ENCODE measurements at places on chromosomes 7 and 10.

DNA sequence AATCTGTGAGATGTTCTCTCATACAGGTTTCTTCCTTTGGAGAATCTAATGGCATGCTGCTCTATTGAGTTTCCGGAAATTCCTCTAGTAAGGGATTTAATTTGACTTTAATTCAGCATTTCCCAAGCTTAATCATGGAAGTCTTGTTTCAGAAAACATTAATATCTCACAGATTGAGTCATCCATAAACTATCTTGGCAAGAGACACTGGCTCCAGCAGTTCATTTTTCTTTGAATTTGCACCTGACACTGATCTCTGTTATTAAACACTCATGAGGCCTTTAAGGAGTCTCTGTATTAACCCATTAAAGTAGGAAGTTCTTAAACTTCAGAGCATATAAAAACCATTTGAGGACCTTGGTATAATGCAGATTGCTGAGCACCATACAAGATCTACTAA, 3.6 kb upstream of the ITGB8 start:
- DNase-seq: peak; percentile 90

- DNase-seq: no peak
Measured at GRCh38 chr7:146741911-146742310, 625.3 kb downstream of the CNTNAP2 start.

DNA sequence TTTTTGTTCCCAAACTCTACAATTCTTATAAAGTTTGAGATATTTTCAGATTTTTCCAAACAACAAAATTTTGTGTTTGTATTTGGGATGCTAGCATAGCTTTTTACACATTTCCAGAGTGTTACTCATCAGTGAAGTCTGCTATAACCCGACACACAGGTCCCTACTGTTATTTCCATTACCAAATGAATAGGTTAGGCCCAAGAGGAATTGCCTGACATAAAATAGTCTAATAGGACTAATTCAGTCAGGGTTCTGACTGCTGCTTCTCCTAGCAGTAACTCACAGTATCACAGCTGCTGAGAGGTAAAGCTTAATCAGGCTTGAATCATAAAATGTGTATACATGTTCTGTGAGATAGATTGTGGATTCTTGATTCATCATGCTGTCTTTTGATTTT, 49.1 kb upstream of the STRIP2 start:
- no peak for DNase-seq

DNA sequence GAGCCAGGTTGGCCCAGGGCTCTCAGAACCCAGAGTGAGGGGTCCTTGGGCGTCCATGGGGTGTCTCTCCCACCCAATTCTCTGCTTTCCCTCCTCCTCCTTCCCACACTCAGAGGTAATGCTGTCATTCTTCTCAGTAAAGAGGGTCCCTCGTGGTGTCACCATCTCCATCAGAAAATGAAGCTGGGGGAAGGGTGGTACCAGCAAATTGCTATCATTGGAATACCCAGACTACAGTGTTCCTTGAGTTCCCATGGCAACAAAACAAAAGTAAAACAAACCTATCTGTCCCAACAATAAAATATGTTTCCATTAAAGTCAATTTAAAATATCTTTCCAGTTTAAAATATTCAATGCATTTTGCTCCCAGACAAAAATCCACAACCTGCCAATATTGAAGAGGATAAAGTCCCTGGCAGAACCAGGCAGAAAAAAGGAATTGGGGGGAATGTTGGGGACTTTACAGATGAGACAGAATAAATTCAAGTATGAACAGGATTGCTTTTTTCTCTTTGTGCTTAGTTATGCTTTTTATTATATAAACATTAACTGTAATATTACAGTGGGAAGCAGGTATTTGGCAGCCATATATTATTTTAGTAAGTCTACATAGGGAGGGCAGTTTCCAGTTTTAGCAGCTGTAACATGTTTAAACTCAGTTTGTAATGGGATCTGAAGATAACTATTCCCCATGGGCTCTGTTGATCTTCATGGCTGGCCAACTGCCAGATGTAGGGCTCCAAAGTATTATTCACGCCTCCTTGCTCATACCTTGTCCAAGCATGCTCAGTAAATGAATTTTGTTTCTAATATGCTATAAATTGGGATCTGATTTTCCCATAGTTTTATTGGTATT, 182.1 kb downstream of the ARID5B start:
- peak; percentile 89 for DNase-seq

DNA sequence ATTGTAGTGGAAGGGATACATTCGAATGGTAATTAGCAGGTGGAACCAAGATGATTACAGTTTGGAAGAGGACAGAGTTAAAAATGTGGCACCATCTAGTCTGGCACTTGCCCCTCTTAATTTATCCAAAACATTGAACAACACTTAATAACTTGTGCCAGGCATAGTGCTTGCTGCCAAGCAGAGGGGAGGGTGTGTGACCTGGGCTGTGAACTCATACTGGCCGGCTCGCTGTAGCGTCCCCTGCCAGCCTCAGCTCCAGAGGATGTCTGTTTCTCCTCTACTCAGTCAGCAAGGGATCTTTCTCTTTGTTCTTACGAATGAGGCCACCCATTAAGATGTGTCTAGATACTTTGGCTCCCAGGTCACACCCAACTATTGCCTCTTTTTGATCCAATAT, 179.4 kb upstream of the INHBA start:
- DNase-seq: no peak

GRCh38 chr10:120387326-120387725, 69.7 kb upstream of the PLPP4 start:
- DNase-seq: peak; percentile 91

GRCh38 chr7:29359482-29360093, 165.0 kb downstream of the CHN2 start:
- DNase-seq: no peak

DNA sequence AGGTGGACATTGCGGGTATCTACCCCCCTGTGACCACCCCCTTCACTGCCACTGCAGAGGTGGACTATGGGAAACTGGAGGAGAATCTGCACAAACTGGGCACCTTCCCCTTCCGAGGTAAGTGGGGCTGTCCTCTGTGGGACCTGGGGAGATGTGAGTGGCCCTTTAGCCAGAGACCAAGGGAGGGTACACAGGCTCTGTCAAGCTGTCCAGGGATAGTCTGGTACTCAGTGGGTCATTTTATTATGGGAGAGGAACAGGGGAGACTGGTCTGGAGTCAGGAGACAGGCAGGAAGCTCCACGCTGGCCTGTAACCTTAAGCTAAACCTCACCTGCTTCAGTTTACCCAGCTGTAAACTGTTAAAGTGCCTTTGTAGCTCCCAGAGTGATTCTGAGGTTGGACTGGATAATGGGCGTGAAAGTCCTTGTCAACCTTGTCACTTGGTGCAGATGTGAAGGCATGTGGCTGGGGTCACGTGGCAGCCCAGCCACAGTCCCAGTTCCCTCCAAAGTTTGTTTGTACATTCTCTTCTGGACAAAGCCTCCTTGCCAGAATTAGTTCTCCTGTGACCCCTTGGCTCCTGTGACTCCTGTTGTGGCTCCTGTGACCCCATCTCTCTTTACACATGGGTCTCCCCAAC, 729 bp downstream of the HOGA1 start:
- no peak for DNase-seq

DNA sequence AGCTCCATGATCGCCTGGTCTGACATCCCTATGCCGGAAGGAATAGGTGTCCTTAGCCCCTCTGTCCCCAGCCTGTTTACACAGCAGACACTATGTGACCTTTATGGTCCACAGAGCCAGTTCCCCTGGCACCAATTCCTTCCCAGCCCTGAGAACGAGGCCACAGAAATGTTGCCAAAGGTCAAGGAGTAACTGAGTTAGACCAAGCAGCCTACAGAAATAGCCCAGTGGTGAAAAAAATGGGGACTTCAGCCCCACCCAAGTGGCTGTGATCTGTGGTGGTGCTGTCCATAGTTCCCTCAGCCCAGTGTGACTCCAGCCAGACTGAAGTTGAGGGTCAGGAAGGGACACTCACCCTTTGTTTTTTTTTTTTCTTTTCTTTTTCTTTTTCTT, 2.5 kb downstream of the PGAM2 start:
- DNase-seq: no peak

DNA sequence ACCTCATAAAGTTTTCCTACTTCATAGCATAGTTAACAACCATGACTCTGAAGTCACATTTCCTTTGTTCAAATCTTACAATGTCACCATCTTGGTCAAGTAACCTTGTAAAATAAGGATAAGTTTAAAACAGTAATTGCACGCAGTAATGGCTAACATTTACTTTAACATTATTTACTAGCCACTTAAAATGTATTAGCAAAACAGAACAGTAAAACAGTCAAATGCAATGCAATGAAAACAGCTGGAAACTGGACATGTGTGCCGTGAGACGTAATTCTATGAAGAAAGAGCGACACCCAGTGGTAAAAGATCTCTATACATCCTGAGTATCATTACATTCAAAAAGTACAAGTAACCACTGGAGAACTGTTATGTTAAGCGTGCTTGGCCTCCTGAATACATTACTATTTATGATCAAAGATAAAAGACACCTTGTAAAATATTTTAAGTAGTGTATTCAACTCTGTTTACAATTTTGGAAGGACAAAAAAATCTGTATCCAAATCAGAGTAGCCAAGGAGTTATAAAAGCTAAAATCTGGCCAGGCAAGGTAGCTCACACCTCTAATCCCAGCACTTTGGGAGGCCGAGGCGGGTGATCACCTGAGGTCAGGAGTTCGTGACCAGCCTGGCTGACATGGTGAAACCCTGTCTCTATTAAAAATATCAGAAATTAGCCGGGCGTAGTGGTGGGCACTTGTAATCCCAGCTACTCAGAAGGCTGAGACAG, 27.2 kb downstream of the ATE1 start:
- peak; percentile 82 for DNase-seq
